ENCODE measurements at places on chromosomes 4 and X.
A peak's percentile ranks its signal among the peaks of the same experiment; 100 is the strongest.

DNA sequence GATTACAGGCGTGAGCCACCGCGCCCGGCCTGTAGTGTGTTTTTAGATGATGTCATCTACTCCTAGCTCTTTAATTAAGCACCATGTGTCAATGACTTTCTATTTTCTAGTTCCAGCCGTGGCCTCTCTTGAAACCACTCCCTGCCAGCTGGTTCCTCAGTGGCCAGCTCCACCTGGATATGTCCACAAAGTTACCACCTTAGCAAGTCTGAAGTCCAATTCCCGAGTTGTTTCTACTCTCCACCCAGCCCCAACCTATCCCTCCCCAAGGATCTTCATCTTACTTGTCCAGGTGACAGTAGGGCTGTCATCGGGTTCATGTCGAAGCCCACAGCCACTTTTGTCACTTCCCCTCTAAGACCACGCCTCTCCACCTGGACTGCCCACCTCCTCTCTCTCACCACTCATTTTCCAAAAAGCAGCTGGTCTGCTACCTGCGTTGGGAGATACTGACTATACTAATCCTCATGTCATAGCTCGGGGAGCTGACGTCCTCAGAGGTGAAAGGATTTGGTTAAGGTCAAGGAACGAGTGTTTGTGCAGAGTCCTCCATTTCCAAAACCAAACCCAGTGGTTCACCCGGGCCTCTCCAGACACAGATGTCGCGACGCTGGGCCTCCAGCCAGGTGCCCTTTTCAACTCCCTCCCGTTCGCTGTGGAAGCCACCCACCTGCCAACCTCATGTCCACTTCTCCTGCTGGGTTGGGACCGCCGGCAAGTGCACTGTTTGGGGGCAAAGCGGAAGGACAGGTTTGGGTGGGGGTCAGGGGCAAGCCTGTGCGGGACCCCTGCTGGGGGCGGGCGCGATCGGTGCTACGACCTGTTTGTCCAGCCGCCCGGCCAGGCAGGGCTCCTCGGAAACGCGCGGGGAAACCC is 704 bp downstream of the FAM3A start:
- no peak for DNase-seq

GRCh38 chr4:10593130-10593529 is 91.4 kb downstream of the CLNK start:
- no peak for DNase-seq

GRCh38 chrX:41588271-41588670 is 100.5 kb upstream of the GPR34 start:
- DNase-seq = no peak

DNA sequence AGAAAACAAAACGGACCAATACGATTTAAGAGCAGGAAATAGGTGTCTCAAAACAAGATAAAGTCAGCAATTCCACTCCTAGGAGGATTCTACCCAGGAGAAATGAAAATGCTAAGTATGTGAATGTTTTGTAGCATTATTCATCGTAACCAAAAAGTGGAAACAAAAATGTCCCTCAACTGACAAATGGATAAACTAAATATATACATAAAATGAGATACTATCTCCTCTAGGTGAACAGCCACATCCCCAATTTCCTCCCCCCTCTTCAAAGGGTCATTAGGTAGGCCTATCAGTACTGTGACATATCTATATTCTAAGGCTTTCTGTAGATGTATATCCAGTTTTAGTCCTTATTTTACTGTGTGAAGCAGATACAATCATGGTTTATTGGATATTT is 18.0 kb downstream of the DDX3X start:
- DNase-seq = no peak

GRCh38 chrX:83260288-83260687 is 247.8 kb upstream of the POU3F4 start:
- DNase-seq = no peak

GRCh38 chr4:11139871-11140270 is 288.8 kb downstream of the HS3ST1 start:
- no peak for DNase-seq

- no peak for DNase-seq
These were observed 14.9 kb downstream of the PNMA6F start for GRCh38 chrX:153306527-153307115.

GRCh38 chrX:134633394-134633793 is 24.9 kb downstream of the PLAC1 start:
- no peak for DNase-seq

DNA sequence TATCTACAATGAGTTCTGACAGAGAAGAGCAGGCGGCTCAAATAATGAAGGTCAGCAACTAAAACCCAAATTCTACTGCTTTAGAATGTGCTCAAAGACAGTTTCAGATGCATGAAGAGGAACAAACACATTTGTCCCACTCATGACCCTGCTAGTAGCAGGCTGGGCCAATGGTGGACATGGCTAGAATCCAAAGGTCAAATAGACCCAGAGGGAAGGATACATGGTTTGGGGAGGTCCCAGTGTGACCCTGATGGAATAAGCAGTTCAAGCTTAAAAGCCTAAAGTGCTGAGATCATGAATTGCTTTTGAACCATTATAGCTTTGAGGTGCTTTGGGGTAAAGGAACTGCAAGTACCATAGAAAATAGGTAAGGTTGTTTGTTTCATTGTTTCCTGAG is 450.7 kb downstream of the MID1IP1 start:
- DNase-seq = no peak

- no peak for DNase-seq
These were observed 276.7 kb upstream of the KLF3 start for GRCh38 chr4:38387348-38387747.

- no peak for DNase-seq
These were observed 2.4 kb upstream of the TBL1X start for GRCh38 chrX:9462456-9462855.

GRCh38 chr4:96162636-96163035 is 322.7 kb downstream of the PDHA2 start:
- no peak for DNase-seq

- DNase-seq = no peak
These were observed 42.2 kb upstream of the DHRSX start for GRCh38 chrX:2542826-2543521.

DNA sequence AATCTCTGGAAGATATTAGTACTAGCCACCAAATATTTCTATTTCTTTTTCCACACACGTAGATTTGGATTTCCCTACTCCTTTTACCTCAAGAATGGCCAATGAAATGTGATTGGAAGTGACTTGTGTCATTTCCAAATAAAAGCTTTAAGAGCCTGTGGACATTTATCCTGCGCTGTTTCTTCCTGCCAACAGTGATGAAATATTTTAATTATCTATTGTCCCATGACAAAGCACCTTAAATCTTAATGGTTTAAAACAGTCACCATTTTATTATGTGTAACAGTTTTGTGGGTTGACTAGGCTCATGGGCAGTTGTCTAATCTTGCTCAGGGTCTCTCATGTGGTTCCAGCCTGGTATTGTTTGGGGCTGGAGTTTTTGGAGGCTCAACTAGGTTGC is 3.5 kb upstream of the PGRMC2 start:
- no peak for DNase-seq

- peak; percentile 57 for DNase-seq
These were observed 6.6 kb upstream of the CXXC4 start for GRCh38 chr4:104501290-104501689.

Data from NCI-H748 treated with DMSO at 0.1 percent for 48 hours (cell line).